ENCODE measurements at places on chromosomes 3 and 15.
A peak's percentile ranks its signal among the peaks of the same experiment; 100 is the strongest.

DNA sequence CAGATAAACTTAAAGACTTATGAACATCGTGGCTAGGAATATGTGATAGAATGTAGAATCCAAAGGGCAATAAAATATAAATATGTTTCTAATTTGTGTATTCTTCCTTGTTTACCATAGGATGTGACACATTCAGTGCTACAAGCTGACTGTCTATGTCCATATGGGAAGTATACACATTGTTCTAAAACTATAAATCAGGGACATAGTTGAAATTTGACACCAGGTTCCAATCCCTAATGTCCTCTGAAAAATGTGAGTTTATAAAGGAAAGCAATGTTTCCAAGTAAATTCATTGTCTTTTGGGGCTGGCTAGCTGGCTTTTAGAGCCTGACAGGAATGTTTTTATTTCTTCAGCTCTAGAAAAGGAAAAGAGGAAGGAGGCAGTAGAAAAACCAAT lies 273.6 kb downstream of the CNTN4 start:
- DNase-seq, result no peak

DNA sequence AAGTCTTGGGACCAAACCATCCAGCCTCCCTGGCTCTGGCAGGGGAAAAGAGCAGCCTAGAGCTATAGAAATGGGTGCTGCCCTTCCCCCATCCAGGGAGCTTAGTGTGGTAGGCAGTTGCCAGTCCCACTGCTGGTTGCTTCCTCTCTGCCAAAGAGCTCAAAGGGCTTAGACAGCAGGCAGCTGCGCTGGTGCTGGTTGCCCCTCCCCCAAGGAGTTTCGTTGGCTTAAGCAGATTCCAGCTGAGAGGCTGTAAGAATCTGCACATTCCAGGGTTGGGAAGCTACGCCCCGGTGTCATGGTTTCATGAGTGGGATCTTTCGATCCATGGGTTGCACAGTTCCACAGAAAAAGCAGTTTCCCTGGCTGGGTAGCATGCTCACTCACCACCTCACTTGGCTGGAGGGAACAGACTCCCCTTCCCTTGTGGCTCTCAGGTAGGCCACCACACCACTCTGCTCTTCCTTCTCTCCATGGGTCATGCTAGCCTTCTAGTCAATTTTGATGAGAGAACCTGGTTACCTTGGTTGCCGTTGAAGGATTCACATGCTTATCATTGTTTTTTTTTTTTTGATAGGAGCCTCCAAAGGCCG lies 195.1 kb downstream of the EPHA6 start:
- DNase-seq, result no peak

- DNase-seq, result peak; percentile 69
Measured at GRCh38 chr15:74768771-74769342, 13.0 kb upstream of the CSK start.

GRCh38 chr15:54094661-54095060 lies 116.4 kb downstream of the UNC13C start:
- no peak for DNase-seq

- no peak for DNase-seq
Measured at GRCh38 chr3:56205406-56205805, 262.9 kb downstream of the ERC2 start.

DNA sequence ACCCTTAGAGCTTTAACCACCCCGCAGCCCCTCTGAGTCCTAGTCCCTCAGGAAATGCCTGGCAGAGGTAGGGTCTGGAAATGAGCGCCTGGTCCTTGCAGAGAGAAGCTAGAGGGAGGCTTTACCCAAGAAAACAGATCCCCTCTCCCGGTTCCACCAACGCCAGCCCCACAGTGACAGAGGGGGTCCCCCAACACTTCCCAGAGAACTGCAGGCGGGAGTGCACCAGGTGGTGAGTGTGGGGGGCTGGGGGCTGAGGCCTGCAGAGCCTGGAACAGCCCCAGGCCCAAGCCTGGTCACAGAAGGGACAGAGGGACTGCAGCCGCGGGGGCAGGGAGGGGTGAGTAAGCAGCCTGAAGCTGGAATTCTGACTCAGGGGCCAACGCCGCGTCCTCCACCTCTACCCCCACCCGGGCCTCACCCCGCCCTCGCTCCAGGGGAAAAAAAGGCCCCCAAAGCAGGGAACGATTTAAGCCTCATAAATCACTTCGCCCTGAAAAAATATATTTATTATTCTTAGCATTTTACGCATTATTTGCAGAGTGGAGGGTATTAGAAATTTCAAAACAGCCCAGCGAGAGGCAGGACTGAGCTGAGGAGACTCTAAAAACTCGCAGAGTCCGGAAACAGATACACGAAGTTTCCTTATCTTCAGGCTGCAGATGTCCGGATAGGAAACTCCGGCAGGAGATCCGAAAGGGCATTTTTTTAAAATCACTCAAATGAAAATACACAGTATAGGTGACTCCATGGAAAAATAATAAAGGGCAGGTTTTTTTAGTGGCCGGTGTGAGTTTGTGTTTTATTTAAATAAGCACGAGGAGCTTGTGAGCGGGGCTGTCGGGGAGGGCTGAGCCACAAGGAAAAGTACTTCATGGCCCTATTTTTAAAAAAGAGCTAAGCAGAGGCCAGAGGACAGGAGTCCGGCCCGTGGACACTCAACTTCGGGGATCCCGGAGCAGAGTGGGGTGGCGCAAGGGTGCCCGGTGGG lies 10.0 kb downstream of the GATA2 start:
- no peak for DNase-seq

GRCh38 chr3:149777414-149778214 lies 14.7 kb downstream of the ANKUB1 start:
- DNase-seq, result no peak

- peak; percentile 40 for DNase-seq
Measured at GRCh38 chr3:63864008-63864964, 619 bp downstream of the ATXN7 start.

DNA sequence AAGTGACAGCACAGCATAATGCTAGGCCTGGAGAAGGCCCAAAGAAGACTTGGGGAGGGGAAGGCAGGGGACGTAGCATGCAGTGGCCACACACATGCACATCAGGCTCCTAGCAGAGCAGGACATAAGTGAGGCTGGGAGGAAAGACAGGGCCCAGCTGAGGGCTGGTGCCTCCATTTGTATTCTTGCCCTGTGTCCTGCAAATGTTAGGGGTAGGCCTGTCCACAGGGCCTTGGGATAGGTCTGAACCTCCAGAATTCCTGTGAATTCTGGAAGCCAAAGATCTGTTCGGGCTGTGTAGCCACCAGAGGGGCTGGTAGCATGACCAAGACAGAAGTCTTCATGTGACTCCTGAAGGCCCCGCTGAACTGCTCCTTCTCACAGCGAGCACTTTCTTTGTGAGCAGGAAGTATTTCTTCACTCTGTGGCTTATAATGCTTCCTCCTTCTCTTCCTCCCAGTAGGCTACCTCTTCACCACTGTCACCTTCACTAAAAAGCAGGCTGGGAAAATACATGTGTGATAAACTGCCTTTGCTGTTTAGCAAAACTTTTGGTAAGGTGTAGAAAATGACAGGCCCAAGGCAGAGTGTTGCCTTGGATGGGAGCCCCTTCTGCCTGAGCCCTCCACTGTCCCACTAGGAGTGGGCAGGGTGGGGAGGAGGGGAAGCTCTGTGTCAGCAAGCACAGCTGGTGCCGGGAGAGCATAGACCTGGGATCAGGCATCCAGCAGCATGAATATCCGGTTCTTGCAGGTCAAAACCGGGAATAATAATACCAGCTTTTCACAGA lies 8.4 kb downstream of the CERS3 start:
- no peak for DNase-seq

GRCh38 chr3:12884186-12884680 lies 42.9 kb upstream of the RPL32 start:
- DNase-seq, result no peak

DNA sequence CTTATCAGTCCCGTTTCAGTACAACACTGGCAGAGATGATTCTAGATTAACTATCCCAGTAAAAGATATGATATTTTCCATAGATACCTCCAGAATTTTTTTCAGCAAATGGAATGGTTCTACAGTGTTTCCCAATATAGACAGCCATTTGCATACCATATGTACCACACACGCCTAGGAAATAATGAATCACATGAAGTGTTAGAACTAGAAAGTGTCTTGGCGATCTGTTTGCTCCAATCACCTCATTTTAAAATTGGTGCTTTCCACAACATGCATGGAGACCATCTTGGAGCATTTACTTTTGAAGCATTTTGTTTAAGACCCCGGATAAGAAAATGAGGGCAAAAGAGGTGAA lies 2.0 kb downstream of the C2CD4A start:
- DNase-seq, result peak; percentile 32

DNA sequence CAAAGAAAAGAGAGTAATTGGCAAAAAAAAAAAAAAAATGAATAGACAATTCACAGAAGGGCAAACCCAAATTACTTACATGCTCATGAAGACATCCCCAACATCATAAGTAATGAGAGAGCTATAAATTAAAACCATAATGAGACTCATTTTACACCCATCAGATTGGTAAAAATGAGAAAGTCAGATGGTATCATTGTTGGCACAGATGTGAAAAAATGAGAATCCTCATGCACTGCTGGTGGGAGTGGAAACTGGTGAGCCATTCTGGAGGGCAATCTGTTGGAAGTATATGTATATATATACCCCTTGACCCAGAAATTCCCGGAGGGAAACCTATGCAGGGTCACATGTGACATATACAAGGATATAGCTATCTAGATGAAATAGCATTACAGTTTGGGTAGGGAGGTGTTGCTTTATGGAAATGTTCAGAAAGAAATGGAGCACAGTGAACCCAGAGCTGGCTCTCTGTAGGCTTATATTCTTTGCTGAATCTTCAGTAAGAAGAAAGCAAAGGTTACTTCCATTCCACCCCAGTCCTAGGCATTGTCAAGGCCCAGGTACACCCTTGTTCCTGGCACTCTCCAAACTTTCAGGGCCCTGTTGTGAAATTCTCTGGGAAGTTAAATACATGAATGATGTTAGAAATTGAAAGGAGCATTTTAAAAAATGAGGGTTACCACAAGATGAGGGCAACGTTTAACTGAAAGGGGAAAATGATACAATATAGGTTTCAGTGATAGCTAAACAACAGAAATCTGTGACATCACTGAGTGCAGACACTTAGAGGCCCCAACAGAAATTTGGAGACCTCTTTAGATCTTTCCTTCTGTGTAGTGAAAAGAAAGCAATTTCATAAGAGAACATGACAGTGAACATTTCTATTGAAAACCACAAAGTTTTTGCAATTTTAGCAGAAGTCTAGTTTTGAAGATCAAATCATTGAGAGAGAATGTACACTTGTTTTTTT lies 132.7 kb upstream of the TPRG1 start:
- DNase-seq, result no peak

GRCh38 chr3:100928638-100929428 lies 64.4 kb downstream of the ABI3BP start:
- DNase-seq, result peak; percentile 78

- no peak for DNase-seq
Measured at GRCh38 chr3:171193693-171194092, 167.2 kb upstream of the SLC2A2 start.

- no peak for DNase-seq
Measured at GRCh38 chr3:106510206-106510605, 641.4 kb upstream of the CBLB start.

DNA sequence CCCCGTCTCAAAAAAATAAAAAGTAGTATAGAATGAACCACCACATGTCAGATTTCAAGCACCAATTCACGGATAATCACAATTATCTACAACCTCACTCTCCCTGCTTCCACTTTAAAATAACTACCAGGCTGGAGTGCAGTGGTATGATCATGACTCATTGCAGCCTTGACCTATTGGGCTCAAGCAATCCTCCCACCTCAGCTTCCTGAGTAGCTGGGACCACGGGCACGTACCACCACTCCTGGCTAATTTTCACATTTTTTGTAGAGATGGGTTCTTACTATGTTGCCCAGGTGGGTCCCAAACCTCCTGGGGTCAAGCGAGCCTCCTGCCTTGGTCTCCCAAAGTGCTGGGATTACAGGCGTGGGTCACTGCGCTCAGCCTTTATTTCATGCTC lies 38.1 kb upstream of the LDHAL6B start:
- no peak for DNase-seq
